ENCODE measurements at places on chromosomes 1 and 21.

DNA sequence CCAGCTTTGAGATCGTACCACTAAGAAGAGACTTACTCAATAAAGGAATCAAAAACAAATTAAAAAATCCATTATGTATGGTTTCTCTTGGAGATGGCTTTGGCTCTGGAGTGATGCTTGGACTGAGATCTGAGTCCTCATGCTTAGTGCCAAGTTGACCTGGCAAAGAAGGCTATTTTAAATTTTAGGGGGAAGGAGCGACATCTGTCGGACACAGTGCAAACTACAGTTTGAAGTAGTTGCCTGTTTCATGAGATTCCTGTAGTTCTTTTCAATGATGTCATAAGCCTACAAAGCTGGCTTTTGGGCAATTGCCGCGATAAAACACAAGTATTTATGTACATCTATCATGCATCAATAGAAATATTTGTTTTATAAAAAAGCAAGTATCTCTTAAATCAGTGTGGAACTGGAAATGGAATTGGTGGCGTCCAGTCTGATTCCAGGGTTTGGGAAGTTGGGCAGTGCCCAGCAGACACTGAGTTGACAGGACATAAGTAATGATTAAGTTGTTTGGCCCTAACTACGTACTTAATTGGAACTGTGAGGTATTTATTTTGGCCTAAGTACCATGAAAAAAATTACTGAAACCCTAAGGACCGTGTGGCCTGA is 50.0 kb downstream of the TBCE start:
- peak; percentile 89 for DNase-seq

DNA sequence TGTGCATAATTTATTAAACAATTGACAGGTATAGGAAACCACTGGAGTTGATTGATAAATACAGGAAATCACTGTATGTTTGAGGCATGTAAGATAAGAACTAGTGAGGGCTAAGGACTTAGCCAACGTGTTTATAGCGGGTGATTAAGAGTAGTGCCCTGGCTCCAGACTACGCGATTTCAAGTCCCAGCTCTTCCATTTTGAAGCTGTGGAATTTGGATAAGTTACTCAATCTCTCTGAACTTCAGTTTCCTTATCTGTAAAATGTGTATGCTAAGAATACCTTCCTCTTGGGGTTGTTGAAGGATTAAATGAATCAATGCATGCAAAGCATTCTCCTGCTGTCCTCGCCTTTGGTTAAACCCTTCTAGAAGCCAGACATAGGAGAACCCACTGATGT is 143.3 kb upstream of the GJB5 start:
- no peak for DNase-seq

- no peak for DNase-seq
Measured at GRCh38 chr1:77040826-77041225, 173.5 kb downstream of the ST6GALNAC5 start.

- no peak for DNase-seq
Measured at GRCh38 chr1:33329600-33330305, 8.9 kb upstream of the A3GALT2 start.

DNA sequence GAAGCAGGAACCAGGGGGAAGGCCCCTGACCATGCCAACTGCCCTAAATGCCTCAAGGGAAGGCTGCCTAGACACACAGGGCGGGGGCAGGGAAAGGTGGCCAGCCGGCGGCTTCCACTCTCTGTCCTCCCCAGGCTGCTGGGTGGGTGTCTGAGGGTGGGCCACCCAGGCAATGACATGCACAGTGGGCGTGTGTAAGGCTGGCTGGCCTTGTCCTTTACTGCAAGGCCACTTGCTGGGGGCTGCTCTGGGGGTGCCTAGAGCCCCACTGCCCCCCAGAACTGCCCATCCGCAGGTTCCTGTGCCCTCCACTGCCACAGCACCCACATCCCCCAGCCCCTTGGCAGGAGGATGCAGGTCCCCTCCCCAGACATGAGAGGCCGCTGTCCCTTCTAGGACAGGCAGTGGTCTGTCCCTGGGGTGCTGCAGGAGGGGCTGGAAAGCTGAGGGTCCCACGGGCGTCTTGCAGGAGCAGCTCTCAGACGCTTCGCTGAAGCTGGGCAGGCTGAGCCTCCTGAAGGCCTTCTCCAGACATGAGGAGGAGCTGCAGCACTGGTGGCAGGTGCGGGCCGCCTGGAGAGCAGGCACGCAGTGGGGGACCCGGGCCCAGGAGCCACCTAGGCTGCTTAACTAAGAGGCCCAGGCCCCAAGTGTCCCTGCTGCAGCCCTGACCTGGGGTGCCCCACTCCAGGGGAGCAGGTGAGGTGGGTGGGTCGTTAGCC is 10.1 kb downstream of the CCDC27 start:
- DNase-seq = no peak

GRCh38 chr1:159881622-159882526 is 18.1 kb downstream of the CFAP45 start:
- no peak for DNase-seq

- no peak for DNase-seq
Measured at GRCh38 chr1:112954017-112954650, 1.9 kb downstream of the SLC16A1 start.

- no peak for DNase-seq
Measured at GRCh38 chr1:151267760-151268159, 13.2 kb downstream of the PSMD4 start.

GRCh38 chr1:207815913-207816291 is 64.0 kb downstream of the CD46 start:
- DNase-seq = peak; percentile 75

Measured in activated CD4-positive, alpha-beta T cell treated with anti-CD3 and anti-CD28 coated beads, Interleukin-2, amount 10 ng/mL, durations not matched to agents 24 days and 14 days (primary cell).